Stimulated activated CD4-positive, alpha-beta T cell treated with anti-CD3 and anti-CD28 coated beads, Interleukin-4, amount 100 ng/mL, for 48 hours (primary cell): ENCODE measurements at places on chromosomes 16 and 17.

DNA sequence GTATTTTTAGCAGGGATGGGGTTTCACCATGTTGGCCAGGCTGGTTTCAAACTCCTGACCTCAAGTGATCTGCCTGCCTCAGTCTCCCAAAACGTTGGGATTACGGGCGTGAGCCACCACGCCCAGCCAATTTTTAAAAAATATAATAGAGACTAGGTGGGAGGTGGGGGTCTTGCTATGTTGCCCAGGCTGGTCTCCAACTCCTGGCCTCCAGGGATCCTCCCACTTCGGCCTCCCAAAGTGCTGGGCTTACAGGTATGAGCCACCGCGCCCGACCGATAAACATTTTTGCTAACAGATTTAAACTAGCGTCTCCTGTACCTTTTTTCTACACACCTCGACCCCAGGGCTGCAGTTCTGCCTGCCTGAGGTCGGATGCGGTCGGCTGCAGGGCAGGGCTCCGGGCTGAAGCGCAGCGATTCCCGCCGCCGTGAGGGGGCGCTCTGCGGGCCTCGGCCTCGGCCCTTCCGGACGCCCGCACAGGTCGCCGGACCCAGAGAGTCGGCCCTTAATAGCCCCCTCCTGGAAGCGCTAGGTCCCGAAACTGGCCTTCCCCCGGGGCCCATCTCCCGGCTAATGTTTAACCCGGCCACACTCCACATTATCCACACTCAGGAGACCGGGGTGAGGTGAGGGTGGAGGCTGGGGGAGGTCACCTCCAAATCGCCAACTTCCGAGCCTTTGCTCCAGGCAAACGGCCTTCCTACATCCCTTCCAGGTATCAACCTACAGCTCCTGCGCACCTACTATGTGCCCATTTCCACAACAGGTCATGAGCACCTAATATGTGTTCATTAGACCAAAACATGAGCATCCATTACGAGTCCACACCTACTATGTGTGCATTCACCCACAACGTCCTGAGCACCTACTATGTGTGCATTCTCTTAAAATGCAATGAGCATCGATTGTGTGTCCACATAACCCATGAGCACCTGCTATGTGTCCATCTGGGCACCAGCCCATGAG lies 2.0 kb upstream of the GLIS2 start:
- no peak for DNase-seq

DNA sequence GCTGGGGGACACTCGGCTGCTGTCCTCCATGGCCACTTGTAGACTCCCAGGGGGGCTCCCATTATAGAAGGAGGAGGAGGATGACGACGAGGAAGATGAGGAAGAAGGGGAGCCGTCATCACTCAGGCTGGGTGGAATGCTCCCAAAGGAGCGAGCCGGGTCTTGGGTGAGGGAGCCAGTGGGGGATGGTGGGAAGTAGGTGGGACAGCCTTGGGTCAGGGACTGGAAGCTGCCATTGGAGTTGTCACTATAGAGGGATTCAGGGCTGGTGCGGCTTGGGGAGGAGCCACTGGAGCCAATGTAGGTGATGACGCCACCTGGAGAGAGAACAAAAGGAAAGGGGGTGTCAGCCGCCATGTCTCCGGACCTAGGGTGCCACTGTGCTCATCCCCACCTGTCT lies 3.3 kb downstream of the NR1D1 start:
- DNase-seq: no peak

- no peak for DNase-seq
These were observed 38.1 kb downstream of the CDRT15 start for GRCh38 chr17:14198575-14198974.

GRCh38 chr16:84199861-84200260 lies 8.9 kb downstream of the ADAD2 start:
- no peak for DNase-seq

DNA sequence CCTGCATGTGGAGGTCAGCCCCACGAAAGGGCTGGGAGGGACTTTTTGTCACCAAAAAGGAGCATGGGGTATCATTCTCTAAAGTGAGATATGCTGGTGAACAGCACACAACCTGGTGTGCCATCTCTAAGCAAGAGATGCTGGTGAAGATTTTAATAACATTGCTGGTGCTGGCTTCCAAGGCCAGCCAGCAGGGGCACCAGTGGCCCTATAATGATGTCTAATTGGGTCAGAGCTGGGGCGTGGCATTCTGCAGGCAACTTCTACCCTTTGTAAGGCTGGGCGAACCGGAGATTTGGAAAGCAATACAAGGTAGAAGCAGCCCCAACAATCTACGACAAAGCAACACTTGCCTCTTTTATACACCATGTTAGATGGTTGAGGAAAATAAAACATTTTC lies 16.8 kb downstream of the SDR42E1 start:
- no peak for DNase-seq
